ENCODE measurements at places on chromosomes 12 and 14. TPM values are rescaled to one million over a fixed set of nuclear protein-coding genes. Genes with fewer than 3 reads are reported as not detected.

GRCh38 chr12:7695237-7695560, 376 bp downstream of the GDF3 start:
- DNase-seq = no peak

GRCh38 chr12:100437038-100437841, 36.4 kb upstream of the NR1H4 start:
- no peak for DNase-seq

Gene VWF
- total RNA-seq = 47.8 TPM

DNA sequence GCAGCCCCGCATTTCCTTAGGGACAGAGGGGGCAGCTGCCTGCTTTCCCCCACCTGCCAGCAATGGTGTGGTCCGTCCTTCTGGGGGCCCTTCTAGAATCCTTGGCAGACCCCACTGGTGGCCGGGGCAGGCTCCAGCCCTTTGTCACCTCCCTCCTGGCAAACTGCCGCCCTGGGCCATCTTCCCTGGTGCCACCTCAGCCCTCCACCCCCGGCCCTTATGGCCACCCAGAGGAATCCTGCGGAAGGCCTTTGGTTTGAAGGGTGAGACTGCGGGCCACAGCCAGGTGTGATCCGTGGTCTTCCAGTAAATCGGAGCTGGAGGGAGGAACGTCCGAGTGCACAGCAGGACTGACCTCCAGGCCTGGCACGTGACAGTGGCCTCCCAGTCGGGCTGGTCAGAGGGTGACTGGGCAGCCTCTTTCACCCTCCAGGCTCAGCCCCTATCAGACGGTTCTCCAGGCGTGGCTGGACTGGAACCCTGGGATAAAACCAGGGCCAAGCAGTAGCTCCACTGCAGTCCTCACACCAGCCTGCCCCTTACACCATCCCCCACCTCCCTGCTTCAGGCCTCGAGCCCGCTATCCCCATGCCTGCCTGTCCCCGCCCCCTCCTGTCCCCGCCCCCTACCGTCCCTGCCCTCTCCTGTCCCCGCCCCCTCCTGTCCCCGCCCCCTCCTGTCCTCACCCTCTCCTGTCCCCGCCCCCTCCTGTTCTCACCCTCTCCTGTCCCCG, 12.4 kb downstream of the FBRSL1 start:
- DNase-seq = no peak

DNA sequence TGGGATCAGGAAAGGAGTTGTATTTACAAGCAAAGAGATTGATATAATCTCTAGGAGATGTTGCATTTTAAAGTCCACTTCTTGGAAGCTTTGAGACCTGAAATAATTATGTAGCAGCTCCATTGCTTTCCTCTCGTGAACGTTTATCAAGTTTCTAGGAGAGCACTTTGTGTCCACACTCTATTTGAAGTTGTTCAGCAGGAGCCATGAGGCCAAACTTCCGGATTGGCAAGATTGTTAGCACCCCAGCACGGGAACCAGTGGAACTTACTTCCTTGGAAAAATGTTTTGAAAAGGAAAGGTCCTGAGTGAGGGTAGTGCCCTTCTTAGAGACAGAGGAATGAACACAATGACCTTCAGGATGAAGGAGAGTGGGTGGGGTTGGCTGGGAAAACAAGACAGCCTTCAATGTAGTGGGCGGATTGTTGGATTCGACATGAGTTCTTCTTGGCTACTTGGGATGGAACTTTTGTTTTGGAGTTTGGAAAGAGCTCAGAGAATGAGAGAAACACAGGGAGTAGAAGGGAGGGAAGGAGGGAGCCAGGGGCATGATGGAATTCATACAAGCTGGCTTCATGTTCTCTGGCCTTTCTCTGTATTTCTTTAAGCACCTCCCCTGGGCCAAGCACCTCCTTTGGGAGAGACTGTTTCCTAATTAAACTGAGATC, 23.8 kb upstream of the CISTR start:
- peak; percentile 93 for DNase-seq

Gene GPD1
- total RNA-seq = 56.3 TPM

DNA sequence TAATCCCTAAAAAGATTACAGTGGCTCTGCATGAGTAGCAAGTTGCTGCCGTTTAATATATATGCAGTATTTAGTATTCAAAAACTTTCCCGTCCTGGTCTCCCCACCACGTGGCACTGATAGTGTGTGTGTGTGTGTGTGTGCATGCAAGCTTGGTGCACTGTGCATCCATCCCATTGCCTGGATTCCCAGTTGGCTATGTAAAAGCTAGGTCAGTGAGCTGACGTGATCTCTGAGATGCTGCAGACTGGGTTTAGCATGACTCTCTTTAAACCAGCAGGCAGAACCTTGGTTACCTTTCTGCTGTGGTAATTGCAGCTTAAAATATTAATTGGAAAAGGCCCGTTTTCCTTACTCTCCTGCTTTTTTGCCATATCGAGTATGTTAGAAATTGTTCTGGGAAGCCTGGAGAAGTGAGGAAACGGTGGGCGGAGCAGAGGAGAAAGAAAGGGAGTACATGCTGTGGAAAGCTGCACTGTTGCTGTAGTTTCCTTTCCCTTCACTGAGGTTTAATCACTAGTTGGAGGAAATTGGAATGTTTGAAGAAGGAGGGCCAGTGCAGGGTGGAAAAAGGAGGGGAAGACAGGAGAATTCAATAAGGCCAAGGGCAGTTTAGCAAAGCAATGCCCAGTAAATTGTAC, 4.0 kb upstream of the CNTN1 start:
- DNase-seq = peak; percentile 37

DNA sequence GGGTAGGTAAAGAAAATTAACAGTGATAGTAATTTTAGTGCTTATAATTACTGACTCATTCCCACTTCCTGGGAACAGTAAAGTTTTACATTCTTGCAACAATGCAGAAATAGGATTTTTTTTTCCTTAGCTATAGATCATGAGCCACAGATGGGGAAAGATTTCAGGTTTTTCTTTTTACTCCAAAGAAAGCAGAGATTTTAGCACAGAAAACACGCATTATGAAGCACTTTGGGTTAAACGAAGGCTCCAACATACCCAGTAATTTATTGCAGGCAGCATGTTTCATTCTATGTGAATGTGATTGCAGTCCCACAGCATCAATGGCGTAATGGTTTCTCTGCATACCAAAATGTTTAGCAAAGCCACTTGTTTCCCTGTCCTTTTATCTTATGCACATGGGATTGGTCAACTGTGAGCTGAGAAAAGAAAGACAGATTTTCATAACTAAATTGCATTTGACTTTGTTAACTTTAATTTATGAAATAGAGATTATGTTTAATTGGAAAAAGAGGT, 124.6 kb upstream of the E2F7 start:
- peak; percentile 76 for DNase-seq

Gene KRT78
- total RNA-seq = not detected

Gene CAPZA3
- total RNA-seq = not detected

All from muscle of leg (tissue), 16 donors.